AG09319 (cell line): ENCODE measurements at places on chromosomes 7 and 10.

- DNase-seq, result no peak
Measured at GRCh38 chr7:7414791-7415603, 120.7 kb downstream of the COL28A1 start.

DNA sequence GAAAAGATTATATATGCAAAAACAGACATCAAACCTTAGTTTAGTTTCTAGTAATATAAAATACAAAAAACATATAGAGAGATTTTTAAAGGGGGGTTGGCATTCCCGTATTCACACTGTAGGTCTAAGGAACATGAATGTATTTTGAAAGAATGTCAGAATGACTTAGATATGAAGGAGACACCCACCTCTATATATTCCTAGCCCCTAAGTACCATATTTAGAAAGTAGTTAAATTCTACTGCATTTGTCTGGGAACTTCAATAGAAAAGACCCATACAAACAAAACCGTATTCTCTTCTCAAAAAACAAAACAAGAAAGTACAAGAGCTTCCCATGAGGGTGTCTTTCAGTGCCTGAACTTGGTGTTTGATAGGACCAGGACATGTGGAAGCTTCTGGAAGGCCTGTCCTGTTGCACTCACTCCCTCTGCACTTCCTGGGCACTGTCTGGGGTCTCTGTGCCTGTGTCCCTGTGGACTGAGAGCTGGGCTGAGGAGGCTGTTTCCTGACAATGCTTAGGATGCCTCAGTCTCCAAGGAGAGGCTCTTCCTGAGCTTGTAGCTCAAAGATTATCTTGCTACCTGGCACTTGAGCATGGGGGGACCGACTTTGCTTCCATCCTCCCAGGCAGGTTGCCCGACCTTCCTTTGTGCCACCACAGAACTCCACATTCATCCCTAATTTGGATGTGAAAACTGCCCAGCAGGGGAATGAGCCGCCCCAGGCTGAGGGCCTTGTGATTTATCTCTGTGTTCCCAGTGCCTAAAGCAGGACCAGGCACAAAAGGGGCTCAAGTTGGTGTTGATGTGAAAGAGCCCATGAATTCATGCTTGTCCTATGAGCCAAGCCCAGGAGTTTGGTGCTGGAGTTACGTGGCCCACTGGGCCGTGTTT lies 44.4 kb upstream of the KLF6 start:
- no peak for DNase-seq

DNA sequence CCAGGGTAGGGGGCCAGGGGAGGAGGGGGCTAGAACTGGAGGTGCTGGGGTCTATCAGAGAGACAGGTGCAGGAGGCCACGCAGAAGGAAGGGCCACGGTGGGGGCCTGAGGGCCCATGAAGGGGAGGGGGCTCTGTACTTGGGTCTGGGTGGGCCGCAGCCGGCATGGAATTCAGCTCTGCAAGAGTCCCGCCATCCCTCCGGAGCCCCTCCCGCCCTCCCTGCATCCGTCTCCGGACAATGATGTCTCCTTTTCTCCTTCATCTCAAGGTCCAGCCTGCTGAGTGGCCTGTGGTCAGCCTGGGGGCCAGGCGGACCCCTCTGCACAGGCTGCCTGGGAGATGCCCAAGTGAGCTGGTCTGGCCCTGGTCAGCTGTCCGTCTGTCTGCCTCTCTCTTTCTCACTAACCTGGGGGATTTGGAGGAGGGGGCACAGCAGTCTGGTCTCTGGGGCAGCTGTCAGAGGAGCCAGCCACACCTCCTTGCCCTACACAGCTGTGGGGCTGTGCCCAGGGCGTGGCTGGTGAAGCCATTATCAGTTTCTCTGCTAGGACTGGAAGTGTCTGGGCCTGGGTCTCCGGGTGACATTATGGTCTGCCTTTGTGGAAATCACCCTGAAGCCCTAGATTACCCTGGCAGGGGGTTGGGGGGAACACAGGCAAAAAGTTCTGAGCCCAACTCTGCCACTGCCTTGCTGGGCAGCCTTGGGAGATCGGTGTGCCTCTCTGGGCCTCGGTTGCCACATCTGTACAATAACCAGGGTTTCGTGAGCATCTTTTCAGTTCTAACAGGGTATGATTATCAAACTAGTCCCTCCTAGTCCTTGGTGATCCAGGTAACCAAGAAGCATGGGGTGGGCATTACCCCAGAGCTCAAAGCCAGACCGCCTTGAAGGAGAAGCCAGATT lies 19.0 kb upstream of the HSPB1 start:
- DNase-seq, result no peak

GRCh38 chr10:91061608-91062007 lies 140.7 kb upstream of the ANKRD1 start:
- DNase-seq, result no peak

GRCh38 chr10:75083972-75084833 lies 27.3 kb upstream of the SAMD8 start:
- DNase-seq, result no peak
